Cardiac muscle cell (in vitro differentiated cells and primary cell): ENCODE measurements at places on chromosomes 4 and X. TPM values are rescaled to one million over a fixed set of nuclear protein-coding genes. Genes with fewer than 3 reads are reported as not detected.

The SLAIN2 gene
- 22.4 and 92.5 TPM in 2 replicates for total RNA-seq

The PDGFC gene
- 5.5 and 18.2 TPM in 2 replicates for total RNA-seq

The DCAF4L1 gene
- 0.11 and 0.21 TPM in 2 replicates for total RNA-seq

The VCX gene
- 0.39 TPM in 1 of 2 replicates, not detected in the other for total RNA-seq

The MUC7 gene
- not detected in 2 replicates for total RNA-seq

The TMPRSS11E gene
- total RNA-seq, result not detected in 2 replicates

The RASGEF1B gene
- total RNA-seq, result 3.0 and 4.6 TPM in 2 replicates
